ENCODE measurements at places on chromosomes 11 and 22.

GRCh38 chr22:46242076-46242475, 8.0 kb downstream of the CDPF1 start:
- no peaks in the 10 kb centered on the region for H3K27me3 ChIP-seq
- H3K36me3 ChIP-seq = no peaks in the 10 kb centered on the region
- no peak overlapping the region for H3K4me3 ChIP-seq
- no peak overlapping the region for H3K27ac ChIP-seq
- DNase-seq = no peak

DNA sequence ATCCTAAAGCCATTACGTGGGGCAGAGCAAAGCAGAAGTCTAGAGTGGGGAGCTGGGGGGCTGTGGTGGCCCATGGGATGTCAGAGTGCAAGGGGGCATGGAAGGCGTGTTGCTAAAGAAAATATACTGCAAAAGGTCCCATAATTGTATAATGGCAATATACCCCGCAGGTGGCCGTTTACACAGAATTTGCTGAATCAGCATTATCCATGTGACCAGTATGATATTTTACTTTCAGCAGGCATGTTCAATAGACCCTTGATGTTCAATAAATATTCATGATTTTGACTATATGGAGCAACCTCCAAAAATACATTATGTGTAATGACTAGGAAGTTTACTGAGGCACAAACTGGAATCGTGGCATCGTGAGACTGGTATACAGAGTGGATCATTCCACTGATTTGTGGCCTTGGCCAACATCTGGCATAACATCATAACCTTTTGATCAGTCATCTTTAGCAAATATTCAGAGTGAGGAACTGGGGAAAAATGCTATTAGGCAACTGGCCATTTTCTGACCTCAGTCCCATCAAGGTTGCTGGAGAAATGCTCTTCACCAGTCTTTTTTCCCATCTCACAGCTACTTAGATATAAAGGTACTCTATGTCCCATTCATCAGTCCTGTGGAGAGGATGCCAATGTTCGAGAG, 29.3 kb upstream of the PPP2R1B start:
- H3K27ac ChIP-seq = no peak overlapping the region
- H3K4me1 ChIP-seq = no peaks in the 10 kb centered on the region
- no peak overlapping the region for H3K4me3 ChIP-seq
- DNase-seq = no peak
- no peaks in the 10 kb centered on the region for H3K36me3 ChIP-seq
- H3K27me3 ChIP-seq = no peaks in the 10 kb centered on the region

- DNase-seq = no peak
- H3K4me3 ChIP-seq = no peak overlapping the region
- H3K36me3 ChIP-seq = no peaks in the 10 kb centered on the region
- no peaks in the 10 kb centered on the region for H3K4me1 ChIP-seq
- no peak overlapping the region for H3K27ac ChIP-seq
Measured at GRCh38 chr11:69832561-69833413, 13.6 kb upstream of the FGF3 start.

DNA sequence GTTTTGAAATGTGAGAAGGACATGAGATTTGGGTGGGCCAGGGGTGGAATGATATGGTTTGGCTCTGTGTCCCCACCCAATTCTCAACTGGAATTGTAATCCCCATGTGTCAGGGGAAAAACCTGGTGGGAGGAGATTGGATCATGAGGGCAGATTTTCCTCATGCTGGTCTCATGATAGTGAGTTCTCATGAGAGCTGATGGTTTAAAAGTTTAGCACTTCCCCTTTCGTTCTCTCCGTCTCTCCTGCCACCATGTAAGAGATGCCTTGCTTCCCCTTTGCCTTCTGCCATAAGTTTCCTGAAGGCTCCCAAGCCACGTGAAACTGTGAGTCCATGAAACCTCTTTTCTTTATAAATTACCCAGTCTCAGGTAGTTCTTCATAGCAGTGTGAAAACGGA, 113.5 kb downstream of the FCHSD2 start:
- no peaks in the 10 kb centered on the region for H3K4me1 ChIP-seq
- H3K27ac ChIP-seq = no peak overlapping the region
- DNase-seq = no peak
- H3K36me3 ChIP-seq = no peaks in the 10 kb centered on the region

DNA sequence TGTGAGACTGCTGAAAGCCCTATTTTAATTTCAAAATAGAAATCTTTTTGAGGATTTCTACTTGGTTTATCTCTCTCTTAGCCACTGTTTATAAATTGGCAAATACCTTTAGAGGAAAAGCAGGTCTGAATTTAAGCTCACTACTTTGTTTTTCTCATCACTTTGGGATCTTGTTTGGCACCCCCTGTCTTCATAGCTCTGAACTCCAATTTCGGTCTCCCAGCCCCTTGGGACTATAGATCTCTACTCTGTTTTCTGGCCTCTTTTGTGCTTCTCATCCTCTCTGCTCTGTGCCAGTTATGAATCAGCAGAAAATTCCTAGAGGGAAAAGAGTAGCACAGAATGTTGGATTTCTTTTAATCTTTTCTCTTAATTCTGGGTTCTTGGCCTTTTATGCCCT, 118.3 kb downstream of the CYP2R1 start:
- H3K27me3 ChIP-seq = no peaks in the 10 kb centered on the region
- H3K4me1 ChIP-seq = no peaks in the 10 kb centered on the region
- DNase-seq = no peak
- no peak overlapping the region for H3K27ac ChIP-seq
- no peaks in the 10 kb centered on the region for H3K36me3 ChIP-seq
- H3K4me3 ChIP-seq = no peak overlapping the region

GRCh38 chr11:129911298-129911697, 15.9 kb upstream of the NFRKB start:
- no peak for DNase-seq
- H3K27me3 ChIP-seq = no peaks in the 10 kb centered on the region
- peaks cover 2% of the 10 kb centered on the region for H3K36me3 ChIP-seq
- no peaks in the 10 kb centered on the region for H3K4me1 ChIP-seq

- H3K27ac ChIP-seq = no peak overlapping the region
- H3K4me1 ChIP-seq = no peaks in the 10 kb centered on the region
- H3K4me3 ChIP-seq = no peak overlapping the region
- DNase-seq = no peak
- H3K36me3 ChIP-seq = no peaks in the 10 kb centered on the region
- no peaks in the 10 kb centered on the region for H3K27me3 ChIP-seq
Measured at GRCh38 chr11:4041731-4042391, 52.7 kb upstream of the RRM1 start.

- peaks cover 29% of the 10 kb centered on the region for H3K4me1 ChIP-seq
- no peaks in the 10 kb centered on the region for H3K27me3 ChIP-seq
- no peak overlapping the region for H3K27ac ChIP-seq
Measured at GRCh38 chr22:38173641-38173906, 8.1 kb downstream of the PLA2G6 start.

All from Panc1 (cell line).